Activated CD8-positive, alpha-beta memory T cell treated with anti-CD3 and anti-CD28 coated beads for 1 hour (primary cell): ENCODE measurements at places on chromosomes 5 and 9.
A peak's percentile ranks its signal among the peaks of the same experiment; 100 is the strongest.

DNA sequence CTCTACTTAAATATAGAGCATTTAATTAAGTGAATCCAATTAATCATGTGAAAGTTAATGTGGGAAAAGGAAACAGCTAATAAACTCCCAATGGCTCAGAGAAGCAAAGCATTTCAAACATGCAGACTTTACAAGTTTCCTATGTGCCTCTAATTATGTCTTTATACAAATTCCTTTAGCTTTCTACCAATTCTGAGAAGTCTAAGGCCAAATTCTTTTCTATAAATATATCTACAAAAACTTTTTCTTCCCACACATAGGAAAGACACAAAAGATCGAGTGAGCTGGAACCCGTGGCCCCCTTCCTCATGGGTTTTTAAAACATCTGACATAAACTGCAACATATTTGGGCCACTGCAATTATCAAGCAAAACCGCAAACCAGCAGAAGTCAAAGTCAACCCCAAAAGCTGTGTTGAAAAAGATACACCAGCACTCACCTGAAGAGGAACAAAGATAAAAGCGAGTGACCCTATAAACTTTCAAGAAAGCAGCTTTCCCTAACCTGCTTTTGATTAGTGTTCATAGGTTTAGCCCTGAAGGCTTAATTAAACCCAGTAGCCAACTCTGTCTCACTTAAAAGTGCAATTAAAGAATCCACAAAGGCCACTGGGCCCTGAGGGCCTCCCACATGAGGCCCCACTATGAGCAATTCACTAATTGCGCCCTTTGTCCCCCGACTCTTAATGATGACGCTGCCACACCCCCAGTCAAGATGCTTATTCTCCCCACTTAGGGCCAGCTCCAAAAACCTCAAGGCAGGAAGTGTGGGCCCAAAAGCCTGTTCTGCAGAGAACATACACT, 12.1 kb downstream of the SEMA5A start:
- DNase-seq, result no peak

DNA sequence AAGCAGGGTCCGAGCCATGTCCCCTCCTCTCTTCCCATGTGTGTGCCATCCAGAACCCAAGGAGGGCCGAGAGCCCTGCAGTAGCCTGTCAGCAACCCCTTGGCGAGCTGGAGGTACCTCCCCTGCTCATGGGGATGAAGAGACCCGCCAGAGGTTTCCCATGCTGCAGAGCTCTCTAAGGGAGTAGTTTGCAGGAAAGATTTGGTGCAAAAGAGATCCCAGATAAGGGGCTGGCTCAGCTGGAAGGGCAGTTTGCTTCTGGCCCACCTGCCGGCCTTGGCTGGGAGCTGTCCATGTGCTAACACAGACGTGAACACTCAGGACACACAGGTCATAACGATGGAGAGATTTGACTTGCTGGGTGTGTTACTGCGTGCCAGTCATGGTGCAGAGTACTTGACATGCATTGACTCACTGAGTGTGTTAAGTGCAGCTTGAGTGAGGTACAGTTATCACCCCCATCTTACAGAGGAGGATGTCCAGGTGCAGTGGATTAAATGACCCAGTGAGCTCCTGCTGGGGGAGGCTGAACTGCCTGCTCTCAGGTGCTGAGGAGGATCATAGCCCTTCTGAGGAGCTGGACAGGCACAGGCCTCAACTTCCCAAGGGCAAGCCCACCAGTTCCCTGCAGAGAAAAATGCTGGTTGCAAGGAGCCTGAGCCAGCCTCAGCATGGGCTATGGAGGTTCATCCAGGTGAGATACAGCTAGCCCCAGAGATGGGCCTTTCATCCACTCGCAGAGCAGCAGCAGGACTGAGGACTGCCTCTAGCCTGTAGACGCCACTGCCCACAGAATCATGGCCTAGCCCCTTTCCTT, 6.3 kb upstream of the SLC25A48 start:
- DNase-seq, result no peak

GRCh38 chr5:322942-323879, 1.7 kb downstream of the AHRR start:
- DNase-seq, result no peak

- no peak for DNase-seq
Measured at GRCh38 chr9:117987945-117988344, 283.7 kb downstream of the TLR4 start.

DNA sequence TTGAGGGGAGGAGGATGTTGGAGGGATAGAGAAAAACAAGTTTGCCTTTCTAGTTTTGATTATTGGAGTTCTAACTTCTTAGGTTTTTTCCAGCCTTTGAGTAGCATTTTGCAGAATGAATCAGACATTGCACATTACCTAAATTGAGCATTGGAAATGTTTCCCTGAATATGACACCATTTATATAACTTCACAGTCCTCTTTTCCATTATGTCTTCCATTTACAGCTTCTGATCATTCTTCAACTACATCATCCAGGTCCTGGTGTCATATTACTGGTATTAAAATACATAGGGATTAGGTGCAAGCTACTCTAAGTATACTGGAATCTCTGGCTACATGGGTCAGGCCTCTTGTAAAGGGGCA, 286.1 kb downstream of the ARHGAP26 start:
- DNase-seq, result no peak

DNA sequence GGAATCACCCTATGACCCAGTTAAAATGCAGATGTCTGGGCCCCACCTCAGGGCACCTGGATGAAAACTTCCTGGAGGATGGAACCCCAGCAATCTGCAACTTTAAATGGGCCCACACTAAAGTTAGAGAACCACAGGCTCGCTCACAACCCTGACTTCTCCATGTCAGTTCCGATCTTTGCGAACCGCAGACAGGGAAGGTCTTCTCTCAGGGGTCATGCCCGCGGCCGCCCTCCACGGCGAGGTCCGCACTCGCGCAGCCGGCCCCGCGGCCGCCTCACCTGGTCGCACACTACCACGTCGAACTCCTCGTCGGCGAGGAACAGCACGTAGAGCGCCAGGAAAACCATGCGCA, 499 bp downstream of the ALG2 start:
- DNase-seq, result no peak

DNA sequence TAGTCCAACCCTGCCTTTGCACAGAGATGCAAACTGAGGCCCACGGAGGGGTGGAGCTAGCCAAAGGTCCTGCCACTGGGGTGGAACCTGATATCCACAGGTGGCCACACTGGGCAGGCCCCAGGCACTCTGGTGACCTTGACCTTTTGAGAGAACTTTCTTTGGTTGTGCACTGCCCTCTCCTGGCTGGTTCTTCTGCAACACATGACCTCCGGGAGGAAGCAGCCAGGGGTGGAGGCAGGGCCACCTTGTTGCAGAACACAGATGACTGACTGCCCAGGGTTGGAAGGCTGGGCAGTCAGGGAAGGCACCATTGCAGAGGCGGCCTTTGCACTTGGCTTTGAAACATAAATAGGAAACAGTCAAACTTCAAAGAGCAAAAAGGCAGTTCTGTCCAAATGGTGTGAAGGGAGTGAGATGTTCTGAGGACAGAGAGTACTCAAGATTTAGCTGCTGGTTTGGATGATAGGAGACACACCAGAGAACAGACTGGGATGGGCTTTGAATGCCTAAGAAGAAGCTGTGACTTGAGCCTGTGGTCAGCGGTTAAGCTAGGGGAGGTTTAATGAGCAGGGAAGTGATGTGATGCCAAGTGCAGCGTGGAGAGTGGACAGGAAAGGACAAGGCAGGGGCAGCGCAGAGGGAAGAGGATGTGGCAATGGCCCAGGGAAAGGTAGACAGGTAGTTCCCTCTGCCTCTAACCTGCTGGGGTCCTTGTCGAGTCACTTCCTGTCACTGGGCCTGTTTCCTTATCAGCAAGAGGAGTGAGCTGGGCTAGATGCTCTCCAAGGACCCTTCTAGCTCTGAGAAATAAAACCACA, 6.8 kb upstream of the TCOF1 start:
- peak; percentile 13 for DNase-seq

DNA sequence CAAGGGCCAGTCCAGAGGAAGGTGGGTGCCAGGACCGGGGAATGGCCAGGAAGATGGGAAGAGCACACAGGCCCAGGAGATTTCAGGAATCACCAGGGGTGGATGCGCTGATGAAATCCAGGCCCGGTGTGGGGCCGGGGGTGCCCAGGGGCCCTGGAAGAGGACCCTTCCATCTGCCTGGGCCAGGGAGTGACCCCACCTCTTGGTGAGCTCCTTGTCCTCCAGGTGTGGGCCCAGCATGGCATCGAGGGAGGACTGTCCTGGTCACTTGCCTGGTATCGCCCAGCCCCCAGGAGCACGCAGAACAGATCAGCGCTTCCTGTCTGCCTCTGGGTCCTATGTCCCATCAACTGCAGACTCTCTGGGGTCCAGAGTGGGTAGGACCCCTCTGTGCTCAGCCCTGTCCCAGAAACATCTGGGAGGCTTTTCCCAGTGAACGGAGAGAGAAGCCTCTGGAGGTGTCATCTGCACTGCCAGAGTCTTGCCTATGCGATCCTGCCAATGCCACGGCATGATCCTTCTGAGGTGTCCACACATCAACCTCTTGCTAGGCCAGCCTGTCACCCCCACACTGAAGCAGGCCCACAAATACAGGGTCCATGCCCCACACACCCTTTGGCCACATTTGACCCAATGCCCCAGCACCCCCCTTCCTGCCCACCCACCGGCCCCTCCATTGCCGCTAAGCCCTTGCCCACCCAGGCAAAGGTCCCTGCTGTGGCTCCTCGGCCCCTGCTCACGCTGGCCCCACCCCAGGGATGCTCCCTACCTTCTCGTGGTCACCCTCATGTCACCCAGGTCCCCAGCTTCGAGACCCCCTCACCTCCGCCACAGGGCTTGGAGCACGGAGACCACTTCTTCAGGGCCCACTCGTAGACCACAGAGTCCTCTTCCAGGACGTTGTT, 67.2 kb downstream of the ZNF354C start:
- no peak for DNase-seq

- no peak for DNase-seq
Measured at GRCh38 chr5:172821340-172821985, 12.6 kb upstream of the ERGIC1 start.

DNA sequence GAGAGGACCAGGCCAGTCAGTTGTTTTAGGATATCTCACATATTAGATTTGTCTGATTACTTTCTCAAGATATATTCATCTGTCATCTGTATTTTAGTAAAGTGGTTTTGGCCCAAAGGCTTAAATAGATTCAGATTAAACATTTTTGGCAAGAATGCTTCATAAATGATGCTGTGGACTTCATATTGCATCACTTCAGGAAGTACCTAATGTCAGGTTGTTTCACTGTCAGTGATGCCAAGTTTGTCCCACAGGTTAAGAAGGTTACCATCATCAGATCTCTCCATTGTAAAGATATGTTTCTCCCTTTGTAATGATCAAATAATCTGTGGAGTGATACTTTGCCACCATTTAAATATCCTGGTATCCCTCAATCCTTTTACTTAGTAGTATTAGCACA, 37.3 kb downstream of the ERCC6L2 start:
- DNase-seq, result no peak

- no peak for DNase-seq
Measured at GRCh38 chr5:94196953-94197352, 421.5 kb downstream of the KIAA0825 start.

DNA sequence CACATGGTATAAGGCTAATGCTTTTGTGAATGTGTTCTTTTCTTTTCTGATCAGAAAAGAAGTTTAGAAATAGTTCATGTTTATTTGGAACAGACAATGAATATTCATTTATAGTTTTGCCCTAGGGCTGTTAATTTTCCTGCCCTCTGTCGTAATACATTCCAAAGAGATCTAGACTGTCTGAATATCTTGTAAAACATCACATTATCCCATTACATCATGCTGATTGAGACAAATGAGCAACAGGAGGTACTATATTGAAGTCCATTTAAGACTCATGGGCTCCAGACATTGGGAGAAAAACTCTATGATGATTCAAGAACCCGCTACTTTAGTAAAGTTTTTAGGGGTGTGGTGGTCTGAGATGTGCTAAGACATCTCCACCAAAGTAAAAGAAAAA, 121.2 kb upstream of the MAP1B start:
- DNase-seq, result no peak

DNA sequence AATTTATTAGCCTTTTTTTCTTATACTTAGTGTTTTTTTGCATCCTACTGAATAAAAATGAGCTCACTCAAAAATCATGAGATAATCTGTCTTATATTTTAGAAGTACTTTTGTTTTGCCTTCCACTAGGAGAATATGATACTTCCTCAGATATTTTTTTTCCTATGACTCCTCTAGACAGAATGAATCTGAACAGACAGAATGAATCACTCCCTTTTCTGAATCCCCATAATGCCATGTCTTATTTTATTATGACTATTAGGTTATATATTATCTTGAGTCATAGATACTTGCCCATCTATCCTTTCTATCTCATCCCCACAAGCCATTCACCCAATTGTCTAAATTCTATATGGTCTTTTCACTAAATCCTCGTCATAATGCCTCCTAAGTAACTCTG, 134.6 kb downstream of the BRINP1 start:
- DNase-seq, result no peak

GRCh38 chr5:93611976-93612854, 29.2 kb downstream of the NR2F1 start:
- DNase-seq, result no peak

DNA sequence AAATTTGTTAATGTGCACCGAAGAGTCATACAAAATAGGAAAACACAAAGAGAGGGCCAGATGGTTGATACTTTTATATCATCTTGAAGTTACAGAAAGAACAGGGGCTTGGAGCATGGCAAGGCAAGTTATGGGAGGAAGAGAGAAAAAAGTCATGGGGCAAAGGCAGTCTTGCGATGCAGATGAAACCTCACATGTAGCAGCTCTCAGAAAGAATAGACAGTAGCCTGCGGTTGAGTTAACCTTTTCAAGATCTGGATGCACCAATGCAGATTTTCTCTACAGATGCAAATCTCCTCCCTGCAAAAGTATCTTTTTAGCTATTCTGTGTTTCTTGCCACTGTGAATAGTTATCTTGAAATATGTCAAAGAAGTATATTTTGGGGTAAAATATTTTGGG, 243.9 kb downstream of the TMEM167A start:
- DNase-seq, result no peak

- no peak for DNase-seq
Measured at GRCh38 chr5:177008716-177009115, 2.1 kb upstream of the UIMC1 start.

- no peak for DNase-seq
Measured at GRCh38 chr5:84724683-84725082, 340.0 kb upstream of the EDIL3 start.

DNA sequence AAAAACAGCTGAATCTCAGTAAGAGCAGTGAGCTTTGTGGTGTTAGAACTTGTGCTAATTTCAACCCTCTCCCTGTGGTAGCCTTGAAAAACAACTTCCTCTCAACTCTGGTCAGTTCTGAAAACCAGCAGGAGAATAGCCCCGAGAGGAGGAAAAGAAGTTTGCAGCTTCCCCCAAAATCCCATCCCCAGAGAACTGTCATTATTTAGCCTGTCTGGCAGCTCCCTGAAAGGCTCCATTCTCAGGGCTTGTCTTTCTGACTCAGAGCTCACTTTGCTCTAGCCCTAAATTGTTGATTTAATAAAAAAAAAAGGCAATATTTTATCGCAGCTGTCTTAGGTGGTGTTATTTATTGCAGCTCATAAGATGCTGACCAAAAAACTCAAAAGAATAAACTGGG, 11.4 kb upstream of the SLC45A2 start:
- DNase-seq, result no peak

GRCh38 chr5:52469420-52469819, 318.3 kb upstream of the ITGA1 start:
- no peak for DNase-seq
